ENCODE measurements at places on chromosomes 7 and 10.

- DNase-seq, result no peak
These were observed 37.7 kb downstream of the EBF3 start for GRCh38 chr10:129926066-129927055.

DNA sequence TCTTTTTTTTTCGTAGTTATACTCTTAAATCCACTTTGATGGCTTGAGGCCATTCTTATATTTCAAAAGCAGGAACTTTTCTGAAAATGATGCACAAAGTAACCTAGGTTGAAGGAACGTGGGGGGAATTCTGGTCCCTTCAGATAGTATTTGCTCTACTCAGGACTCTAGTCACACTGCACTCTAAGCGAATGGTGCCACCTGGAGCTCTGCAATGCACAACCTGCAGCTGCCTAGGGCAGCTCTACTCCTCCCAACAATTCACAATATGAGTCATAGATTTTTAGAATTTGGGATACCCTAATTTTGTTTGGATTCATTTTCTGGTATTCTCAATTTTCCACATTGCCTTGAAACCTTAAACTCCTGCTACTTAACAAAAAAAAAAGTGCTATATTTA, 17.3 kb downstream of the SYPL1 start:
- DNase-seq, result no peak

- no peak for DNase-seq
These were observed 34.8 kb downstream of the MDFIC start for GRCh38 chr7:114956702-114957101.

GRCh38 chr7:130492523-130493274, 814 bp downstream of the MEST start:
- DNase-seq, result no peak

DNA sequence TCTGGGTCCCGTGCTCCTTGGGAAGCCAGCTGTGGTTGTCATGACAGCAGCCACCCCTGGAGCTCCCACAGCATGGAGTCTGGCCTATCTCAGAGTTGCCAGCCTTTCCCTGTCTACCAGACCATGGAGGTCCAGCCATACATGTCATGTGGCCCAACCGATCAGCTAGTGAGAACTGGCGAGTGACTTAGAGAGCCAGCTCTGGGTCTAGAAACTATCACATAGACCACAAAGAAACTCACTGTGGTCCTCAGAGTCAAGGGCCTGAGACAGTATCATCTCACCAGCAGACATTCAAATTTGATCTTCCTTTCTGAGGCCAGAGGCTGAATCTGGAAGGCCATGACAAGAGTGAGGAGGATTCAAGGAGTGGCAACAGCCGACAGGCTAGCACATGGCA, 223.3 kb upstream of the GPR26 start:
- DNase-seq, result no peak

- no peak for DNase-seq
These were observed at the start of gene FOXP2 for GRCh38 chr7:114414156-114415063. Gene FOXP2, plus strand, starts transcription at chr7:114414815. Its CDS starts 11,697 bp downstream, at chr7:114426512.

DNA sequence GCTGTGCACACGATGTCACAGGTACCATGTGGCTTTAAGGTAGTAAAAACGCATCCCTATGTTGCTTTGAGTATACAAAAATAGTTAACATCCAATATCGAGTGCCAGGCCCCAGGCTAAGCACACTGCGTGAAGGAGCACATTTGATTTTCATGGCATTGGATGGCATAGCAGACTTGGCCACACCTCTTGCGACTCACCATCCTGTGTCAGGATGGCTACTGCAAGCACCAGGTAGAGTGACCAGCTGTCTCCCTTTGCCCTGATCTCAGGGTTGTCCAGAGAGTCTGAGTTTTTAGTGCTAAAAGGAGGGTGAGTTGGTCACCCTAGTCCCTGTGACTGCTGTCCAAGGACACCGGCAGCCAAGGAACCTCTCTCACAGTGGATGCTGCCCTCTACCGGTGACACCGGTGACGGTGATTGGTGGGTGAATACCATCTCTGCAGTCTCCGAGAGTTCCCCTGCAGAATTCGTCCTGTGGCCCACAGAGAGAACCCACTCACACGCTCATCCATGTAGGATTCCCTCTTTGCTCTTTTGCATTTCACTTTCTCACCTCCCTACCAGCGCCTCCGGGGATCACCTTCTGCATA, 76.1 kb downstream of the BICC1 start:
- DNase-seq, result no peak
